ENCODE measurements at places on chromosomes 7 and 10. TPM values are rescaled to one million over a fixed set of nuclear protein-coding genes. Genes with fewer than 3 reads are reported as not detected.

Gene NEUROG3
- not detected for total RNA-seq

Gene MSMB
- total RNA-seq, result not detected

Gene GNG11
- total RNA-seq, result 48.0 TPM

Gene SLC26A5
- total RNA-seq, result not detected

Gene CASTOR2
- total RNA-seq, result 11.4 TPM

Gene CPVL
- 6.1 TPM for total RNA-seq

Gene ACHE
- total RNA-seq, result not detected

Gene SPDYE6
- total RNA-seq, result not detected

Gene CUX1
- 71.4 TPM for total RNA-seq

Gene STEAP2
- 25.8 TPM for total RNA-seq

Gene TEX47
- total RNA-seq, result not detected

Gene PLA2G12B
- total RNA-seq, result not detected

Gene HELLS
- total RNA-seq, result 7.7 TPM

Gene PKD2L1
- not detected for total RNA-seq

Gene RPEL1
- total RNA-seq, result not detected

Gene EN2
- 0.37 TPM for total RNA-seq

Gene VWA2
- total RNA-seq, result 0.15 TPM

Gene AGAP9
- total RNA-seq, result 2.1 TPM

Gene DYNC1I1
- 1.9 TPM for total RNA-seq

Gene FAM131B
- 0.94 TPM for total RNA-seq

Gene IFIT1B
- not detected for total RNA-seq

Gene PTPRZ1
- total RNA-seq, result not detected

Gene AGR2
- not detected for total RNA-seq

Gene FERD3L
- not detected for total RNA-seq

Gene ANKRD30A
- total RNA-seq, result not detected

Gene ASZ1
- total RNA-seq, result not detected

Gene SEMA3D
- 0.05 TPM for total RNA-seq

Gene SRGN
- total RNA-seq, result 245 TPM

Gene TAS2R5
- total RNA-seq, result 0.44 TPM

Gene CFTR
- total RNA-seq, result not detected

Gene CALML5
- not detected for total RNA-seq

Gene TAS2R41
- total RNA-seq, result not detected

Gene TRRAP
- 25.2 TPM for total RNA-seq

Gene DRGX
- not detected for total RNA-seq

Gene PPP1R17
- total RNA-seq, result not detected

Gene ZCWPW1
- 2.1 TPM for total RNA-seq

Gene CPXM2
- 0.75 TPM for total RNA-seq

Gene SFTPA1
- total RNA-seq, result not detected

Gene HOXA13
- not detected for total RNA-seq

Gene SPDYE3
- total RNA-seq, result not detected

Gene TMEM229A
- 7.6 TPM for total RNA-seq

Gene CXCL12
- total RNA-seq, result 440 TPM

Gene MNX1
- not detected for total RNA-seq

Gene STRIP2
- total RNA-seq, result 0.88 TPM

Gene TUBAL3
- not detected for total RNA-seq

Gene FAM25C
- total RNA-seq, result not detected

Gene LIPJ
- total RNA-seq, result not detected

Gene CYP3A7
- not detected for total RNA-seq

Gene OR2A42
- not detected for total RNA-seq

Gene HNRNPA2B1
- 94.3 TPM for total RNA-seq

Gene SRRM3
- 7.9 TPM for total RNA-seq

Gene ZNF3
- total RNA-seq, result 14.7 TPM

Gene NANOS1
- 1.7 TPM for total RNA-seq

Data from cardiac ventricle fibroblast (primary cell).